Stimulated activated CD4-positive, alpha-beta T cell treated with anti-CD3 and anti-CD28 coated beads, Interleukin-15, amount 100 ng/mL, for 48 hours (primary cell): ENCODE measurements at places on chromosomes 3 and 15.

- DNase-seq, result no peak
Observed at GRCh38 chr3:86418861-86419260, 572.1 kb downstream of the VGLL3 start.

GRCh38 chr3:125280668-125281361 is 68.3 kb upstream of the SLC12A8 start:
- no peak for DNase-seq

DNA sequence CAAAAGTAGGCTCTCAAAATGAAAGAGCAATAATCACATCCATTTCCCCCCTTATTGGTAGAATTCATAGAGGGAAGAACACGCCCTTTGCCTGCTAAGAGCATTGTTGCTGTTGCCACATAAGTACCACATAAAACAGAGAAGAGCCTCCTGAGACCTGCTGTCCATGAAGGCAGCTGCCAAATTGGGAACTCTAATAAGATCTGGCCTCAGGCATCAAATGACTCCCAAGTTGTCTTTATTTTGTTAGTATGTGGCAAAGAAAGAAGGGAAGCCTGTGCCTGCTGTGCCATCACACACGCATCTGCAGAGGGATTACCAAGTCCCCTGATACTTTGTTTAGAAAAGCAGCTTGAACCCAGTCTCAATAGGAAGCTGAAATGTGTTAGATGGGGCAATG is 23.9 kb downstream of the VGLL3 start:
- DNase-seq, result no peak

DNA sequence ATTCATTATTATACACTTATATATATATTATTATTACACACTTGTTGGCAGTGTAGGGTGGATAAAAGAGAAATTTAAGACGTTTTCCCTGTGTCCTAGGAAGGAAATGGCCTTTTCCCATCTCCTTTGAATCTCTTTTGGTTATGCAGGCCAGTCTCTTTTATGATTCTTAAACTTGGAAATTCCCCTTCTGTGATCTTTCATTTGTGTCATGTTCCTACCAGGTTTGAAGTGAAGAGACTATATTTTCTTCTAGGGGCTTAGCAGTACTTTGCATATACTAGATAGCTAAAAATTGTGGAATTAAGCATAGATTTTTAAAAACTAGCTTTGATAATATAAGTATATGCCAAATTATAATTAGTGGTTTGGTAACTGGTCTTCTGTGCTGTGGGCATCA is 58.5 kb downstream of the BBX start:
- DNase-seq, result no peak

GRCh38 chr15:38588672-38589071 is 24.1 kb upstream of the RASGRP1 start:
- DNase-seq, result no peak

GRCh38 chr3:176839901-176840300 is 357.4 kb downstream of the TBL1XR1 start:
- no peak for DNase-seq
